Breast epithelium (tissue), 4 donors: ENCODE measurements at places on chromosomes 4 and X.

DNA sequence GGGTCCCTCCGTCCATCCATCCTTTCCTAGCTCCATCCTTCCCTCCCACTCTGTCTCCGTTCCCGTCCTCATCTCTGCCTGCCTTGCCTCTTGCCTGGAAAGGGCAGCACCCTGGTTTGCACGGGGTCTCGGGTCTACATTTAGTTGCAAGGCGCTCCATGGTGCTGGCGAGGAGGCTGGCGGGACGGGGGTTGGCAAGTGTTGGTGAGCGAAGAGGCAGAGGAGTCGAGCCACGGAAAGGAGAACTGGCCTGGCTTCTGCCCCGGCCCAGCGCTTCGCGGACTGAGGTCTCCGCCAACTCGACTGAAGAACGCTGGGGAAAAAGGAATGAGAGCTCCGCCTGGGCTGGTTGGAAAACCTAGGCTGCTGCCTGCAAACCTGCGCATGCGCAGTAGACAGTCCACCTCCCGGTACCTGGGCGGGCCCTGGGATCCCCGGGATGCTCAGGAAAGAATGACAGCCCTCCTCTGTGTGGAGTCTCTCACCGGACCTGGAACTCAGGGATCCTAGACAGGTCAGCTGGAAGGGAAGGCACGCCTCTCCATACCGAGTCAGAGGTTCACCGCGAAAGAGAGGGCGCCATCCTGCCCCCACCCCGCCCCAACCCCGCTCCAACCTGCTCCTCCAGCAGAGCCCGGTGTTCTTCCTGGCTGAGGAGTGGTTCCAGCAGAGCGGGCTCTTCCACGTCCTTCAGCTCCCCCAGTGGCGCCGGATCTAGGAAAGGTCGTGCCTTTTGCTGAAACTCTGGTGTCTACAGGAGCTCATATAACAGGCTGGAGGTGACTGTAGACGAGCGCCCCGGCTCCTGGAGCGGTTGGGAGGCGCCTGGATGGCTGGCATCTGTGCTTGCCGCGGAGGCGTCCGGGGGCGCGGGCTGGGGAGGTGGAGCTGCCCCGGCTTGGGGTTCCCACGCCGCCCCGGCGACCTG lies 6.0 kb downstream of the FRG2 start:
- peak; percentile 32 for DNase-seq

DNA sequence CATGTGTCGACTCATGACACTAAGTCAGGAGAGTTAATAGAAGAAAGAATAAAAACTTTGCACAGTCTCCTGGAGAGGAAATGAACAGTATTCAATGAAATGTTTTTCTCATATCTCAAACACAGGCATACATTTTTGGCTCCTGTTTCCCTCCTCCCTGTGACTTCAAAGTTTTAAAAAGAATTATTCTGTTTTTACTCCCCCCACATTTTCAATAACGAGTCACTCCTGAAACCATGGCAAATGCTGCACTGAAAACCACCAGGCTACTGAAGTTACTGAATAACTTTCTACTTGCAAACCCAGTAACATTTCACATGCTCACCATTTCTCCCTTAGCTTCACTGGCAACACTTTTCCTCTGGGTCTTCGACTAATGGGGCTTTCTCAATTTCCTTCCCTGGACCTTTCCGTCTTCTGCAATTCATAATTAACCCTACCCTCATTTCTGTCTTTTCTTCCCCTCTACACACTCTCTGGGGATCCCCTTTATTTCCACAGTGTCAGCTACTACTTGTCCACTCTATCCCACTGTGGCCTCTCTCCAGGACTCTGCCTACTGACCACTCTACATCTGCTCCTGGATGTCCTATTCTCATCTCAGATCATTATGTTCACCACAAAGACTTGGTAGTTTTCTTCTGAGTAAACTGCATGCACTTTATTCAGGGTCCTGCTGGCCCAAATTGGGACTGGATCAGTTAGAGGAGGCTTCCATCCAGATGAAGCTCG lies 225.8 kb upstream of the ETNPPL start:
- DNase-seq, result no peak

- no peak for DNase-seq
Observed at GRCh38 chr4:77006753-77007353, 57.3 kb downstream of the SEPTIN11 start.

- DNase-seq, result no peak
Observed at GRCh38 chr4:84948056-84948455, 18.4 kb downstream of the WDFY3 start.

- no peak for DNase-seq
Observed at GRCh38 chrX:110294087-110294486, 23.8 kb downstream of the AMMECR1 start.

GRCh38 chr4:18973296-18973695 lies 951.7 kb upstream of the LCORL start:
- DNase-seq, result no peak

GRCh38 chr4:35710343-35710742 lies 534.0 kb downstream of the ARAP2 start:
- no peak for DNase-seq

- DNase-seq, result no peak
Observed at GRCh38 chrX:114332766-114333165, 251.1 kb upstream of the HTR2C start.

DNA sequence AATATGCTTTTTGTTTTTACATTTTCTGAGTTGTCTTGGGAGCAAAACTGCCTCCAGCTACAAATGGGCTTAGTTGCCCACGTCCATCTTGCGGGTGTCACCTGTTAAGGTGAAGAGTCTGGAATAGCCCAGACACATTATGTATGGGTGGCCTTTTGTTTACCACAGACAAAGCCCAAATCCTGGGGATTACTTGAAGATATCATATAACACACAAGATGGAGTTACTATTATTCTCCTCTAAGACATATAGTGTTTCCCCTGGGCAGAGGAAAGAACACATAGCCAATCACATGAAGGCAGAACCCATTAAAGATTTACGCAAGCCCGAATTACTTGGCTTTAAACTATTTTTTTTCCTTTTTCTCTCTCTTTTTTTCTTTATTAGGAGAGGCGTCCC lies 625.6 kb upstream of the FAM241A start:
- no peak for DNase-seq

GRCh38 chr4:185222598-185222997 lies 13.2 kb downstream of the SNX25 start:
- no peak for DNase-seq

GRCh38 chr4:108080747-108081146 lies 88.0 kb downstream of the LEF1 start:
- no peak for DNase-seq
